Stimulated activated naive CD4-positive, alpha-beta T cell (primary cell): ENCODE measurements at places on chromosomes 11 and 22.

DNA sequence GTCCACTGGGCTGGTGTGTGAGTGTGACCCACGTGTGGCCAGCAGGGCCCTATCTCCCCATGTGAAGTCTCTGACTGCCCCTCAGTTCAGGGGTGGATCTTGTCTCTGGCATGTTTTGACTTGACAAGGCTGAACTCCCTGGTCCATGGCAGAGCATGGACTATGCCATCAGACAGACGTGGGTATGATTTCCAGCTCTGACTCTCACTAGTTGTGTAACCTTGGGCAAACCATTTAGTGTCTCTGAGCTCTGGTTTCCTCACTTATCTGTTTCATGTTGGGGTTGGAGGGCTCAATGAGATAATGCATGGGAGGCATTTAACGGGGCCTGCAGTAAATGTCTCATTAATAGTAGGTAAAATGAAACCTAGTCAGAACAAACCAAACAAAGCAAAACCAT, 254.5 kb upstream of the NARS2 start:
- no peak for DNase-seq

- DNase-seq: no peak
Measured at GRCh38 chr22:45594123-45594941, 77.3 kb upstream of the ATXN10 start.

- no peak for DNase-seq
Measured at GRCh38 chr22:35014812-35015211, 51.1 kb upstream of the ISX start.

GRCh38 chr22:24830205-24830979, 24.4 kb downstream of the SGSM1 start:
- DNase-seq: no peak

DNA sequence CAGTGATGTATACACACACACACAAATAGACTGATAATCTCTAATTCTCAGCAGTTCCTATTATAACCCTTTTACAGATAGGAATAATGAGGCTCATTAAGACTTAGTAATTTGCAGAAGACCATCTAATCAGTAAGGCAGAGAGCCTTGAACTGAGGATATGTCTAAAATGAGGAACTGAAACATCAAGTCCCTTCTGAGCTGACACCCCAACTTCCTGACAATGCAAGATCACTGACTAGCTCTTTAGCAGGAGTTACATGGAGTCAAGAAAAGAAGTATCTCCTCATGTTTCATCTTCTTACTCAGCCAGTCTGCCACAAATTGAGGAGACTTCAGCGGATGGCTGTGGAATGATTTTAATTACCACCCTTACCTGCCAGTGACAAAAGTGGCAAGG, 193.0 kb downstream of the MSANTD4 start:
- no peak for DNase-seq

- no peak for DNase-seq
Measured at GRCh38 chr11:70951139-70951804, 301.1 kb downstream of the SHANK2 start.

- no peak for DNase-seq
Measured at GRCh38 chr11:17275400-17276235, 921 bp upstream of the NUCB2 start.

DNA sequence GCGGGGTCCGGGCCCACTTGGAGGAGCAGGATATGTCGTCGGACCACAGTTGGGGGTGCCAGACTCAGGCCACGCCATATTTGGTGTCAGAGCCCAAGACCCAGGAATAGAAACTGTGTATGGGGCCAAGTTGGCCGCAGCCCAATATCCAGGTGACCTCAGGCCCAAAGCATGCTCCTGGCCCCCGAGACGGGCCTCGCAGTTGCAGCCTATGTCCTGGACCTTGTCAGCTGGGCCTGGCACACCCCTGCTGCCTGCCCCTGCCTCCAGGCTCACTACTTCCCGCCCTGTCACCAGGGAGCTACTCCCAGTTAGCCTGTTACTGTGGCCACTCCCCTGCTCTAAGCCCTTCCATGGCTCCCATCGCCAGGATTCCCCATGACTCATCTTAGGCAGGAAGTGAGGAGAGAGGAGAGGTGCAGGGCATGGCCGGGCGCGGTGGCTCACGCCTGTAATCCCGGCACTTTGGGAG, 23.1 kb downstream of the A4GALT start:
- DNase-seq: no peak

GRCh38 chr22:45740236-45740635, 68.6 kb downstream of the ATXN10 start:
- DNase-seq: no peak

- no peak for DNase-seq
Measured at GRCh38 chr11:115220423-115220822, 283.8 kb downstream of the CADM1 start.

DNA sequence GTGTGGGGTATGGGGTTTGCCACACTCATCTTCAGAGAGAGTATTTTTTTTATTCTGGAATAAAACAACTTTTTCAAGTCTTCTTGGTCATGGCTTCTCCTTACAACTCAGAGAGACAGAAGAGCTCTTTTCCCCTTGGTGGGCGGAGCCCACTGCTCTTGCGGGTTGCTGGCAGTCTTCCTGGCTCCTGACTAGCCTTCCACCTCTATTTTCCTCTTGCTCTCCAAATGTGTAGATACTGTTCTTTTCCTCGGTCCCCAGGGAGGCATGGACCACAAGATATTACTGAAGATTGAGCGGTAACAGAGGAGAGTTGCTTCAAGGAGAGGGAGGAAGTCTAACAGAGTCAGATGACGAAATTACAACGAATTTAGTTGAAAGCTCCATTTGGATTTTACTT, 210.6 kb downstream of the NTM start:
- DNase-seq: no peak

- DNase-seq: no peak
Measured at GRCh38 chr11:109247071-109247470, 174.9 kb upstream of the C11orf87 start.

- no peak for DNase-seq
Measured at GRCh38 chr11:45655012-45655283, 10.5 kb downstream of the CHST1 start.

DNA sequence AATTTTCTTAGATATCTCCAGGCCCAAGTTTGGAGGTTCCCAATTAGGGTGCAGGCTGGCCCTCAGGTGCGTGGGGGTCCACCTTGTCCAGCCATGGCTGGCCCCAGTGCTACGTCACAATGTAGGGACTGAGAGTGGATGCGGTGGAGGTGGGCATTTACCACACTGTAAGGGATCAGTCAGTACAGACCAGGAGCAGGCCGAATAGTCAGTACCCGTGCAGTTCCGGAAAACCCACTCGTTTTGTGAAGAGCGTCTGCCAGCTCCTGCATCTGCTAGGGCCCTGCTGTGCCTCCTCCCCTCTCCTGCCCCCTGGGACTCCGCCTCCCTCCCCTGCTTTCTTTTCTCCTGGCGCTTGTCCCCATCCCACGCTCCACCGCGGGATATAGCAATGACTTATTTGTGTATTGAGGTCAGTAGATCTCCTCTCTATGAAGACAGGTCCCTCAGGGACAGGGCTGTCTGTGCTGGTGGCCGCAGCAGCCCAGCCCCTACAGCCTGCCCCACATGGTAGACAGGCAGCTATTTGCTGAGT, 50.4 kb upstream of the SEPTIN5 start:
- no peak for DNase-seq

DNA sequence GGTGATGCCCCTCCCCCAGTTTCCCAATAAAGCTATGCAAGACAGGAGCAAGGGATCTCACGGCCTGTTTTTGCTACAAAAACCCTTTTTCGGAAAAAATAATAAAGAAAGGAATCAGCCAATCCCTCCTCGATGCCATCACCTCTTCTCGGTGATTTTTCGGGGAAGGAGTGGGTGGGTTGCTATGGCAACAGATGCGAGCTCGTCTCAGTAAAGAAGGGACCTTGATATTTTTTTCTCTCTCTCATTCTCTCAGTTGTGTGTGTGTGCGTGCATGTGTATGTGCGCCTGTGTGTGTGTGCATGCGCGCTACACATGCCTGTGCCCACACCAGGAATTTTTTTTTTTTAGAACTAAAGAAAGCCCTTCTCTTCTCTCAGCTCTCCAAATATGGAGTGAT, 3.8 kb upstream of the NPAS4 start:
- DNase-seq: no peak

- no peak for DNase-seq
Measured at GRCh38 chr11:120528749-120529148, 17.2 kb downstream of the GRIK4 start.

GRCh38 chr22:45169591-45170466, 6.1 kb downstream of the NUP50 start:
- peak; percentile 7 for DNase-seq

DNA sequence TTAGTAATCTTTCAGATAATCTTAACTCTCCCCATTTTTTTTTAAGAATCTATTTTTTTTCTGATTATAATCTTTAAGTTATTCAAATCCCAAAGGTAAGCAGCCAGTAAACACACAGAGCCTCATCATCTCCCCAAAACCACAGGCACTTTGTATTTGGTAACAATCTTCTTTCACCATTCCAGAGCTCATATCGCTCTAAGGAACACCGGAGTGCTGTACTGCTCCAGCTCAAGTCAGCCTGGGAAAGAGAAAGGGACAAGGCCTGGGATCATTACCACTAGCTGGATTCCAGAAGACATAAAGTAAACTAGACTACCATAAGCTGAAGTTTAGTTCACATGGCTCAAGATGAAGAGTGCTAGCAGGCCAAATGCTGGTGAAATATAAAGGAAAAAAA, 73.0 kb upstream of the APOA1 start:
- no peak for DNase-seq

DNA sequence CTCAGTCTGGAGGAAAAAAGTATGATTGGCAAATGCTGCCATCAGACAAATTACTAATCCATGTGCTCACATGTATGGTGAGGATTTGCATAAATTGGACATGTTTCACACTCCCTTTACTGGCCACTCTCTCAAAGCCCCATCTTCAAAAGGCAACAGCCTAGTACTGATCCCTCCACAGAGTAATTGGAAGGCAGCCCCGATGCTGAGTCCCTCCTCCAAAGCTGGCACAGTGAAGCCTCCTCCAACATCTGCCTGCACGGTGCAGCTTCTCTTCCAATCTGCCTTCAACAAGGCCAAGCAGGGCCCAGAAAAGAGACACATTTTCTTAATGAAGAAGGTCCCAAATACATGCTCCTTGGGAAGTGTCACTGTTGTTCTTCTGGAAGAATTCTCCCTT, 350.6 kb downstream of the OPCML start:
- DNase-seq: no peak

DNA sequence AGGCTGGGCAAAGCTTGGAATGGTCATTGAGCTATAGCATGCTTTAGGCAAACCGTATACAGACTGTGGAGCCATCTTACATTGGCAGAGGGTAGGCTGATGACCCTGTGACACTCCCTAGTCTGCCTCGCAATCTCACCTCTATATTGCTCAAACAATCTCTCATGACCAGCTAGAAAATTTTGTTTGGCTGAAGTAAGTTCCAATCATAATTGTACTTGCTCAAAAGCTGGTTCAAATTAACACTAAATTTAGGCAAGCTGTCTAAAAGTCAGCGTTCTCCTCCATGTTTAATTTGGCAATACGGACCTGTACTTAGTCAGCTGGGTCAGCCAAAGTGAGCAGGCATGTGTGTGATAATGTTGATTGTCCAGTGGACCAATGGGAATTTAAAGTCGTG, 133.0 kb downstream of the SWAP70 start:
- DNase-seq: no peak

- no peak for DNase-seq
Measured at GRCh38 chr11:86523738-86524619, 148.4 kb downstream of the ME3 start.

DNA sequence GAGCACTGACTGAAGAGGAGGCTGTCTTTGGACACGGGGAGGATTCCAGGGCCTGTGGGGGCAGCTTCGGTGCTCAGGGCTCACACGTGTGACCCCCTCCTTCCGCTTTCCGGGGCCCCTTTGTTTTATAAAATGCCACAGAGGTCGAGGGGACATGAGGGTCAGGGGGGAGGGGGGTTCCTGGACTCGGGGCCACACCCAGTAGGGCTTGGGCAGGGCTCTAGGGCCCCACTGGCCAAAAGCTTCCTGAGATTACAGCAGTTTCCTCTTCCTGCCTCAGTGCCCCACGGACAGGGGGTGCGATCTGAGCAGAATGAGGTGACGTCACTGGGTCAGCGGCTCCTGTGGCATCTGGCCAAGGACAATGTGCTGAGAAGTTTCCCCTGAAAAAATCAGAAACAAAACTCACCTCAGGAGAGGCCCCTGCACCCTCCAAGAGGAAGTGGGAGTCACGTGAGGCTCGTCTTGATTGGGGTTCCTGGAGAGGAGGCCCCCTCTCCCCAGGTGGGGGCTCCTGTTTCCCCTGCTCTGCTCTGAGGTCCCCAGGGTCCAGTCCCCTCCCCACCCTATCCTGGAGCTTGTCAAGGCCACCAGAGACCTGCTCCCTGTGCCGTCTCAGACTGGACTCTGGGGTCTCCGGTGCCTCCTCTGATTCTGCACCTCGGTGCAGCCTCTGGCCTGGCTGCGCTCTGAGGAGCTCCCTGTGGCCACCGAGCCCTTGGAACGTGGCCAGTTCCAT, 6.4 kb upstream of the IFITM3 start:
- peak; percentile 67 for DNase-seq

- DNase-seq: no peak
Measured at GRCh38 chr22:46537225-46537945, at the start of gene CELSR1. CELSR1 (minus strand) TSS chr22:46537620; CDS start chr22:46537170, 450 bp downstream.

DNA sequence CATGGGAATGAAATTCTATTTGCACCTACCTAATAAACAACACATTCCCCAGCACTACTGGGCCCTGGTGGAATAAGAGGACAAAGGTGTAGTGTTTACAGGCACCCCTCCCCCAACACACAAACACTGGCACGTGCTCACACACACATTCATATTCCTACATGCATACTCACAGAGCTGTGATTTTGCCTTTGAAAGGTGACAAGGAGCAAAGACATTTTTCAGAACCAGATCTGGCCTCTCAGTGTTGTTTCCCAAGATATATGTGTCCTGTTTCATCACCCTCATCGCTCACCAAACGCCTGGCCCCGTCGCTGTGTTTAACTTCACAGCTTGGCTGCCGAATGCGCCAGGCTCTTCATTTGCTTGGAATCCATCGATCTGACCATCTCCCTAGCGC, 292.6 kb downstream of the NTM start:
- no peak for DNase-seq

GRCh38 chr11:113457784-113458183, 17.4 kb downstream of the DRD2 start:
- DNase-seq: no peak

- no peak for DNase-seq
Measured at GRCh38 chr22:26648011-26648497, 9.3 kb upstream of the MIAT start.

- DNase-seq: no peak
Measured at GRCh38 chr11:61267437-61267841, 26.5 kb downstream of the PGA5 start.

DNA sequence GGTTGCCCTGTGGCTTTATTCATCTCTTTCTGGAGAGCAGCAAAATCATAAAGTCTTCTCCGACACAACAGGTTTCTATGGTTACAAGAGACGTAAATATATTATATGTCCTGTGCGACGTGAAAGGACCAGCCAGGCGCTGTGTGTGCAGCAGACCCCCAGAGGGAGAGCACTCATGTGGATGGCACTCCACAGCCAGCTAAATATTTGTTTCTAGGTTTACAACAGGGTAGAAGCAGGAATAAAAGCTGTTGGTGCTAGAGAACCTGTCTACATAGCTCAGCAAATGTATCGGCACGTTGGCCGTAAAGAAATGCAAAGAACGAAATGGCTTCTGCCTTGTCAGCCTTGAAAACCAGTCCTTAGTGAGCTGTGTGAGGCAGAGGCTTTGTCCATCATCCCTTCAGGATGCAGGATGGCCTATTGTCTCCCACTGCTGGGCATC, 133.8 kb upstream of the PITPNB start:
- DNase-seq: no peak

GRCh38 chr11:1839924-1840779, 1.4 kb downstream of the TNNI2 start:
- no peak for DNase-seq

- DNase-seq: no peak
Measured at GRCh38 chr22:34765115-34765514, 300.8 kb upstream of the ISX start.
